ENCODE measurements at places on chromosomes 5 and 9.

- DNase-seq = no peak
- peaks cover 19% of the 10 kb centered on the region for H3K36me3 ChIP-seq
- H3K27me3 ChIP-seq = no peaks in the 10 kb centered on the region
- H3K4me1 ChIP-seq = peaks cover 28% of the 10 kb centered on the region
- H3K4me3 ChIP-seq = peak overlapping the region; percentile 7
Measured at GRCh38 chr9:71685988-71686387, 82.3 kb downstream of the CEMIP2 start.

DNA sequence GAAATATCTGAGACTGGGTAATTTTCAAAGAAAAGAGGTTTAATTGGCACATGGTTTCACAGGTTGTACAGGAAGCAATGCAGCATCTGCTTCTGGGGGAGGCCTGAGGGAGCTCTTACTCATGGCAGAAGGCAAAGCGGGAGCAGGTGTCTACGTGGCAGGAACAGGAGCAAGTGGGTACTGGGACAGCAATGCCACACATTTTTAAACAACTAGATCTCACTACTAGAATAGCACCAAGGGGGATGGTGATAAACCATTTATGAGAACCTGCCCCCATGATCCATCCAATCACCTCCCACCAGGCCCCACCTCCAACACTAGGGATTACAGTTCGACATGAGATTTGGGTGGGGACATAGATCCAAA lies 47.6 kb upstream of the HOMER1 start:
- no peak overlapping the region for H3K27ac ChIP-seq
- no peaks in the 10 kb centered on the region for H3K36me3 ChIP-seq
- H3K27me3 ChIP-seq = no peaks in the 10 kb centered on the region
- H3K4me3 ChIP-seq = no peak overlapping the region
- no peaks in the 10 kb centered on the region for H3K4me1 ChIP-seq

GRCh38 chr5:72245546-72245945 lies 74.5 kb downstream of the MRPS27 start:
- peaks cover 7% of the 10 kb centered on the region for H3K4me1 ChIP-seq
- no peak for DNase-seq
- H3K4me3 ChIP-seq = no peak overlapping the region
- no peaks in the 10 kb centered on the region for H3K27me3 ChIP-seq
- no peaks in the 10 kb centered on the region for H3K36me3 ChIP-seq
- H3K27ac ChIP-seq = peak overlapping the region; percentile 14

DNA sequence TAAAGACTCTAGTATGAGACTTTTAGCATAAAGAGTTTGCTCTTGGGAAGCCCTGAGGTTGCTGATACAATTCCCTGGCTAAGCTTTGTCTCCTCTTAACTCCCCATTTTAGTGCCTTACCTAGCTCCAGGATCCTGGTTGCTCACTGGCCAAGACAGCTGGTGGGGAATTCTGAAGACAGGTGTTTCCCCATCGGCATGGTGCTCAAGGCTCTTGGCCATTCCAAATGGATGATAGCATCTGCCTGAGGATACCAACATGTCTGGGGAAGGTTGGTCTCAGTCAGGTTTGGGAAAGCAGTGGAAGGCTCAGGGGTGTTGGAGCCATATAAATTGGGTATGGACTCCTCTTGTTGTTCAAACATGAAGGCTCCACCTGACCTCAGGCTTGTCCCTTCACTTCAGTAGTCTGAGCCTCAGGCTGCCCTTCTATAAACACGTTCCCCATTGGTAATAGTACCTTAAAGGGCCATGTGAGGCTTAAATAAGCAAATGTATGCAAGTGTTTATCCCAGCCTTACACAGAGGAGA lies 44.5 kb upstream of the CXCL14 start:
- no peak overlapping the region for H3K27ac ChIP-seq
- no peak for DNase-seq
- H3K4me3 ChIP-seq = no peak overlapping the region
- no peaks in the 10 kb centered on the region for H3K27me3 ChIP-seq

GRCh38 chr9:94222870-94223269 lies 36.2 kb upstream of the ZNF169 start:
- no peak overlapping the region for H3K4me3 ChIP-seq
- no peaks in the 10 kb centered on the region for H3K27me3 ChIP-seq
- no peaks in the 10 kb centered on the region for H3K4me1 ChIP-seq
- no peaks in the 10 kb centered on the region for H3K36me3 ChIP-seq
- DNase-seq = no peak
- H3K27ac ChIP-seq = no peak overlapping the region
